ENCODE measurements at places on chromosomes 3 and 15. TPM values are rescaled to one million over a fixed set of nuclear protein-coding genes. Genes with fewer than 3 reads are reported as not detected.

GRCh38 chr3:40901298-40901697, 298.0 kb upstream of the CTNNB1 start:
- no peaks in the 10 kb centered on the region for H3K36me3 ChIP-seq
- no peak overlapping the region for H3K27ac ChIP-seq
- no peak for DNase-seq
- no peak overlapping the region for H3K4me3 ChIP-seq

DNA sequence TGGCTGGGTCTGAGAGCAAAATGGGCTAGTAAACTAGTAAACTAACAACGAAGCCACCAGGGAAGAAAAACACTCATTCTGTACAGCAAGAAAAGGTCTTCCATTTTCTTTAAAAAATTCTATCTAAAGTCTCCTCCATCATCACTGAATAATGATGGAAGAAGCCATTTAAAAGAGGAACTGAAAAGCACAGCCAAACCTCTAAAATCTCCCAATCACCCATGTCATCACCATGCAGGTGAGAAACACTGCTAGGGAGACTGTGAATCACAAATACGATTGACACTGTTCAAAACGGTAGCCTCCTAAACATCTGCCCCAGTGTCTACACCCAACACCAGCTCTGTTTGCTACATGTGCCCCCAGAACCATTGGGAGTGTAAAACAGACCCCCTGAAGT, 140.4 kb downstream of the RORA start:
- H3K4me3 ChIP-seq: no peak overlapping the region
- no peak overlapping the region for H3K27ac ChIP-seq
- H3K36me3 ChIP-seq: no peaks in the 10 kb centered on the region
- peaks cover 50% of the 10 kb centered on the region for H3K4me1 ChIP-seq
- H3K27me3 ChIP-seq: no peaks in the 10 kb centered on the region

DNA sequence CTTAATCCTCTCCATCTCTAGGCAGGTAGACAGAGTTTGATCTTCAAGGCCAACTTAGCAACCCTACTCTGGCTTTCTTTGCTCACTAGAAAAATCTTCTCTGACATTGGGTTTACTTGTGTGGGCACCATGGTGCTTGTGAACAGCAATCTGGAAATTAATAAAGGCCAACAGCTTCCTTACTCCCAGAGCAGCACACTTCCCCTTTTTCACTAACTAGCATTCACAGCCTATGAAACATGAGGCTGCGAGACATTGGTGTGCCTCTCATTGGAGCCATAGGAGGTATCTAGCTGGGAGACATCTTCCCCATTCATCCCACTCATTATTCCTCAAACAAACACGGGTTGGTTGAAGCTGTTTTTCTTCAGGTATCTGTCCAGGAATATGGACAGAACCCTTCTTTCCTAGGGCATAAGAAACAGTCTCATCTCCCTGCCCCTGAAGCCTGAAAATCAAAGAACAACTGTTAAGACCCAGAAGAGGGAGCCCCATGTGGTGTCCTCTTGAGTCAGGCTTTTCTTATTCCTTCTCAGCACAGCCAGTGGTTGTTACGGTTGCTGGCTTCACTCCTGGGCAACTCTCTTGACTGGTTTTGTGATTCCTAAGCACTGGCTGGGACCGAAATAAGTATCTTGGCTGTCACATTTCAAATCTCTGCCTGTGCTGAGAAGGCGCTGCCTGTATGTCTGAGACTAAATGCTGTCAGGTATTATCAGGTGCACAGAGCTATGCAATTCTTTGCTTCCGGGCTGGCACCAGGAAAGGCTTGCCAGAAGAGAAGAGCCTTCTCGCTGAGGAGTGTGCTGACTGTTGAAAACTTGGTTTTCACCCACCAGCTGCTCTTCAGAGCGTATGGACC, 194.4 kb downstream of the FEZF2 start:
- H3K4me1 ChIP-seq: no peaks in the 10 kb centered on the region
- H3K36me3 ChIP-seq: no peaks in the 10 kb centered on the region
- H3K27ac ChIP-seq: no peak overlapping the region
- H3K4me3 ChIP-seq: no peak overlapping the region
- no peaks in the 10 kb centered on the region for H3K27me3 ChIP-seq
- DNase-seq: no peak

- no peaks in the 10 kb centered on the region for H3K36me3 ChIP-seq
- no peak overlapping the region for H3K27ac ChIP-seq
- H3K4me1 ChIP-seq: peaks cover 25% of the 10 kb centered on the region
- no peaks in the 10 kb centered on the region for H3K27me3 ChIP-seq
Measured at GRCh38 chr3:160567774-160568173, 2.4 kb upstream of the KPNA4 start.

DNA sequence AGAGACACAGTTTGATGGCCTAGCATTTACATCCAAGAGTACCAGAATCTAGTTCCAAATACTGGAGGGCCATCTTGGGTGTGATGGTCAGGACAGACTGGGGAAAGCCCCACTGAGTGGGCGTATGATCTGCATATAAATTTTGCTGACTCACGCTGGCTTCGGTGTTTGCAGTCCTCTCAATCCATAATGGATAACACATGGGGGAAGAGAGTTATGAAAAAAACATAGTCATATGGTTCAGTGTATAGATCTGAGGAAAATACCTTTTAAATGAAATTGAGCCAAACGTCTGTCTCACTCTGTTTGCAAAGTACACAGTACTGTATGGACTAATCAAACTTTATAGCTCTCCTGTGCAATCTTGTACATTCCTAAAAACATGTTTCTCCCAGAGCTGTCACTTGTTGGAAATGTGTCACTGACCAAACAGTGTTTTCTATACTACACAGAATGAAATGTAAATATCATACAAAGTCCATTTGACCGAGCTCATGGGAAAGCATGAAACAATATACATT, 125.3 kb upstream of the THBS1 start:
- H3K27ac ChIP-seq: no peak overlapping the region
- DNase-seq: no peak
- peaks cover 39% of the 10 kb centered on the region for H3K4me1 ChIP-seq
- H3K4me3 ChIP-seq: no peak overlapping the region
- H3K27me3 ChIP-seq: no peaks in the 10 kb centered on the region
- no peaks in the 10 kb centered on the region for H3K36me3 ChIP-seq

GRCh38 chr3:149353581-149354184, 20.2 kb upstream of the TM4SF18 start:
- no peak overlapping the region for H3K27ac ChIP-seq
- H3K4me3 ChIP-seq: no peak overlapping the region
- H3K27me3 ChIP-seq: no peaks in the 10 kb centered on the region
- H3K36me3 ChIP-seq: no peaks in the 10 kb centered on the region
- no peaks in the 10 kb centered on the region for H3K4me1 ChIP-seq

The NMNAT3 gene
- 17.4 TPM for total RNA-seq

The ISL2 gene
- 2.0 TPM for total RNA-seq

DNA sequence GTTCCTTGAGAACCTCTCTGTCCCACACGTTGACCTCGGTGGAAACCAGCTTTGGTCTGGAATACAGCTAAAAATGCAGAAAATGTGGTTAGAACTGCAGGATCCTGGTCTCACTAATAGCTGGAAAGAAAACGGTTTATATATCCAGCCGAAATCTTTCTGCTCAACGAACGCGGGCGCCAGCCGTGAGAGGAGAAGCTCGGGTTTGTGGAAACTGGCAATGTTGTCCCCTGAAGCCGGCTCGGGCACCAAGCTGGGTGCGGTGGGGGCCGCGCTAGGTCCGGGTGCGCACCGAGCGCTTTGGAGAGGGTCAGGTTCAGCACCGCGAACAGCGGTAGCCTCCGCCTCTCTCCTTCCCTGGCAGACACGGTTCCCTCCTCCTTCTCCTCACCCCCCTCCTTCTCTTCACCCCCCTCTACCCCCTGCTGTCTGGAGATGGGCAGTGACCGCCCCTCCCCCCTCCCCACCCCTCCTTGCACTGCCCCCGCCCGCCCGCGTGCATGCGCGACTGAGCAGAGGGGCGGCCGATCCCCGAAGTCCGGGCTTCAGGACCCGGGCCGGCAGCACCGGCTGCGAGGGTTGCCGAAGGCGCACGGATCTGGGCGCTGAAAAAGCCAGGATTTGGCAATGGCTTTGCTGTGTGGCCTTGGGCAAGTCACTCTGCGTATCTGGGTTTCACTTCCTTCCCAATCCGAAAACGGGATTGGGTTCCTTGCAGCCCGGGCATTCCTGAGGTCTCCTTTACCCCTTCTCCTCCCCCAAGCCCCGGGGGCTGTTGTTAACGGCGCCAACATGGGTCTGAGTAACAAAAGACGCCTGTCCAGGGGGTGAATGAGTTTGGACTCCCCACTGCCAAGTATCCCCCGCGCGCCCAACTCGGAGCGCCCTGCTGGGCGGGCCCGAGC, at the start of gene SKOR1:
Gene SKOR1 (plus strand): TSS at position 534 of the 905 bp plus-strand sequence. CDS start 94 bp downstream, at position 628.
- no peak within 1 kb of the TSS for H3K27ac ChIP-seq
- H3K4me3 ChIP-seq: no peak within 1 kb of the TSS
- peaks cover 62% of the 10 kb centered on the region for H3K27me3 ChIP-seq

DNA sequence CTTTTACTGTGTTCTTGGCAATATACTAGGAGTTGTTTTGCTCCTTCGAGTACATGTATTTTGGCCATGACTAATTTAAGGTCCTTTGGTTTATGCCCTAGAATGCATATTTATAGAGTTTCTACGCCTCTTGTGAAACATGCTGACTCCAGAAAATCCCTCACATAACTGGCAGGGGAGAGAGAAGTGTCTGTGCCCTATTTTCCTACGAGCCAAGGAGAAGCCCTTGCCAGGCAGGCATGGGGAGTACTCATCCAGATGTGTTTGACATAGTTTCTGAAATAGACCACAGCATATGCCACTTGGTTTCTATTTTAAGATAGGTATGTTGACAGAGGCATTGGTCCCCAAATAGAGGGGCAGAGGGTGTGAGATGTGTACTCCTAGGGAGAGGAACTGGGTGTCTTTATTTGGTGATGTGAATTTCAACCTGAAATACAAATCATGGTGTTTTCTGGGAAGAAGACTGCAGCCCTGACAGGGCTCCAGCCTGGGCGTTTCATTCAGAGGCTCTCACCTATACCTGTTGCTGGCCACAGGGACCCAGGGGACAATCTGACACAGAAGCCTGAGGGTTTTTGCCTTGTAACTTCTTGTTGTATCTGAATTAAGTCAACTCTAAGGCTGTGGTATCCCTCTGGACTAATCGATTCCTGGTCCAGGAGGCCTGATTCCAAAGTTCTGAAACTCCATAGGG, 267.8 kb upstream of the C2CD4B start:
- H3K4me3 ChIP-seq: no peak overlapping the region
- H3K4me1 ChIP-seq: peaks cover 22% of the 10 kb centered on the region
- peak overlapping the region; percentile 83 for H3K27ac ChIP-seq

The RPL39L gene
- total RNA-seq: 10.8 TPM

GRCh38 chr3:108130701-108131474, 40.1 kb upstream of the CD47 start:
- H3K4me1 ChIP-seq: peaks cover 31% of the 10 kb centered on the region
- no peaks in the 10 kb centered on the region for H3K36me3 ChIP-seq
- H3K4me3 ChIP-seq: no peak overlapping the region

GRCh38 chr3:114714957-114715460, 421.2 kb downstream of the TIGIT start:
- H3K4me1 ChIP-seq: no peaks in the 10 kb centered on the region
- H3K27me3 ChIP-seq: no peaks in the 10 kb centered on the region
- no peaks in the 10 kb centered on the region for H3K36me3 ChIP-seq
- no peak overlapping the region for H3K4me3 ChIP-seq
- H3K27ac ChIP-seq: no peak overlapping the region

DNA sequence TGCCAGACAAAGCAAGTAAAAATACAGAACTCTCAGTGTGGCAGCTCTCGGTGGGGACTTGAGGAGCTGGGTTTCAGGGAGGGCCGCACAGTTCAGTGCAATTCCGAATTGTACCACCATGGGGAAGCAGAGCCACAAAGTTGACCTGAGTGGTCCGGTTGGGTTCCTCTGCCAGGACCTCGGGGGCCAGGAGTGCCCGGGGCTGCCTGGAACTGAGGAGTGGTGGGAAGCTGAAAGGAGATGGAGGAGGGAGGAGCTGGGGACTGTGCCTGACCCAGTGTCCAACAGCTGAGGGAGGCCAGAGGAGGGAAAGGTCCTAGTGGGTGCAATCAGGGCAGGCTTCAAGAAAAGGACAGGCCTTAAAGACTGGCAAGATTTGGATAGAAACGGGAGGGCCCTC, 32.2 kb upstream of the TRH start:
- H3K4me3 ChIP-seq: no peak overlapping the region
- H3K36me3 ChIP-seq: no peaks in the 10 kb centered on the region
- DNase-seq: no peak
- H3K27me3 ChIP-seq: no peaks in the 10 kb centered on the region

The OR4F6 gene
- not detected for total RNA-seq

The STX19 gene
- total RNA-seq: 2.5 TPM

- H3K36me3 ChIP-seq: no peaks in the 10 kb centered on the region
- no peaks in the 10 kb centered on the region for H3K27me3 ChIP-seq
- DNase-seq: no peak
- H3K4me3 ChIP-seq: no peak overlapping the region
- peak overlapping the region; percentile 71 for H3K27ac ChIP-seq
Measured at GRCh38 chr3:134464689-134465365, 21.0 kb downstream of the ANAPC13 start.

DNA sequence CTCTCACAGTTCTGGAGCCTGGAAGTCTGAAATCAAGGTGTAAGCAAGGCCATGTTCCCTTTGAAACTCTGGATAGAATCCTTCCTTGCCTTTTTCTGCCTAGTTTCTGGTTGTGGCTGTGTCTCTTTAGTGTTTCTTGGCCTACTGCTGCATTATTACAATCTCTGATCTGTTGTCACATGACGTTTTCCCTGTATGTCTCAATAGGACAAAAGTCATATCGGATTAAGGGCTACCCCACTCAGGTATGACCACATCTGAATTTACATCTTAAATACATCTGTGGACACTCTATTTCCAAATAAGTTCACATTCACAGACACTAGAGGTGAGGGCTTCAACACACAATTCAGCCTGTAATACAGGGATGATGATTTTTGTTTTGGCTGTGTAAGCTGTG, 13.3 kb downstream of the NECTIN3 start:
- no peak for DNase-seq
- no peak overlapping the region for H3K4me3 ChIP-seq
- peaks cover 18% of the 10 kb centered on the region for H3K4me1 ChIP-seq
- no peaks in the 10 kb centered on the region for H3K27me3 ChIP-seq
- no peak overlapping the region for H3K27ac ChIP-seq
- no peaks in the 10 kb centered on the region for H3K36me3 ChIP-seq

DNA sequence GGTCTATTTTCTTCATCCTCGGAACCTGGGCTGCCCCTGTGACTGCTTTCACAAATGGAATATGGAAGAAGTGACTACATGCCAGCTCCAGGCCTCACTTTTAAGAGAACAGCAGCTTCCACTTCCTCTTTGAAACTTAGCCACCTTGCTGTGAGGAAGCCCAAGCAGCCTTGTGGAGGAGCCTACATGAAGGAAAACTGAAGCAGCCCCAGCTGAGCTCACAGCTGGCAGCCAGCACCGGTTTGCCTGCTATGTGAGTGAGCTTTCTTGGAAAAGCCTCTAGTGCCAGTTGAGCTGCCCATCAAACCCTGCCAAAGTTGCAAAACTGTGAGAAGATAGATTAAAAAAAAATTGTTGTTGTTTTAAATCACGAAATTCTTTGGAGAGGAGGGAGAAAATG, 498.0 kb upstream of the PROK2 start:
- H3K27me3 ChIP-seq: no peaks in the 10 kb centered on the region
- no peaks in the 10 kb centered on the region for H3K36me3 ChIP-seq
- H3K4me1 ChIP-seq: peaks cover 18% of the 10 kb centered on the region
- no peak for DNase-seq
- H3K27ac ChIP-seq: no peak overlapping the region

The CCDC39 gene
- not detected for total RNA-seq

- H3K4me3 ChIP-seq: no peak overlapping the region
- no peaks in the 10 kb centered on the region for H3K36me3 ChIP-seq
- no peaks in the 10 kb centered on the region for H3K27me3 ChIP-seq
- peaks cover 18% of the 10 kb centered on the region for H3K4me1 ChIP-seq
- H3K27ac ChIP-seq: peak overlapping the region; percentile 10
- DNase-seq: no peak
Measured at GRCh38 chr3:71112576-71112975, 471.0 kb downstream of the FOXP1 start.

Measured in vagina (tissue), 2 donors.